Activated CD4-positive, alpha-beta T cell treated with anti-CD3 and anti-CD28 coated beads, Interleukin-2, amount 50 U/mL, for 16 hours (primary cell): ENCODE measurements at places on chromosomes 2 and 18.

- no peak for DNase-seq
Measured at GRCh38 chr18:61474341-61474740, 141.1 kb downstream of the CDH20 start.

DNA sequence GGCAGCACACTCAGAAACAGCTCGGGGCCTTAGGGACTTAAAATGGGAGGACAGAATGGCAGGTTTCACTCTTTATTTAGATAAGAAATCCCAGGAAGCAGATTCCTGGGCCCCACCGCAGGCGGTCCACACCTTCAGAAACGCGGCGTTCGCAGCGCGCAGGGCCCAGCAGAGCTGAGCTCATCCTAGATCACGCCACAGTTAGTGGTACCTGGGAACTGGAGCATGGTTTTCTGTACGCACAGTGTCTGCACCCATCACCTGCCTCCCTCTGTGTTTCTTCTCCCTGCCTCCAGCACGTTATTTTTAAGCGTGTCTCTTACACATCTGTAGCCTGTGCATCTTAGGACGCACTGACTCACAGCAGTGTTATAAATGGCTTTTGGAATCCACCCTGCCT lies 242.1 kb downstream of the ALPK2 start:
- DNase-seq = no peak

- DNase-seq = no peak
Measured at GRCh38 chr2:39304729-39305128, 61.0 kb upstream of the CDKL4 start.

- DNase-seq = no peak
Measured at GRCh38 chr18:48548011-48548771, 9.4 kb downstream of the CTIF start.

GRCh38 chr2:204860274-204860673 lies 315.0 kb downstream of the PARD3B start:
- no peak for DNase-seq

DNA sequence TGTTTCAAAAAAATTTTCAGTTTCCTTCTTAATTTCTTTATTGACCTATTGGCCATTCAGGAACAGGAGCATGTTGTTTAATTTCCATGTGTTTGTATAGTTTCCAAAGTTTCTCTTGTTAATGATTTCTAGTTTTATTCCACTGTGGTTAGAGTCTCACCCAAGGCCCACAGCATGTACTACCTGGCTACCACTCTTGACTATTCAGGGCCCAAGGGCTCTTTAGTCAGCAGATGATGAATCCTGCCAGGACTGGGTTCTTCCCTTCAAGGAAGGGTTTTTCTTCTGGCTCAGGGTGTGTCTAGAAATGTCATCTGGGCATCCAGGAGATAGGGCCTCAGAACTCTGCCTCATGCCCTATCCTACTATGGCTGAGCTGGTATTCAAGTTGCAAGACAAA lies 161.4 kb downstream of the PLCL1 start:
- no peak for DNase-seq

- DNase-seq = no peak
Measured at GRCh38 chr18:49432602-49433001, 27.8 kb downstream of the DYM start.

DNA sequence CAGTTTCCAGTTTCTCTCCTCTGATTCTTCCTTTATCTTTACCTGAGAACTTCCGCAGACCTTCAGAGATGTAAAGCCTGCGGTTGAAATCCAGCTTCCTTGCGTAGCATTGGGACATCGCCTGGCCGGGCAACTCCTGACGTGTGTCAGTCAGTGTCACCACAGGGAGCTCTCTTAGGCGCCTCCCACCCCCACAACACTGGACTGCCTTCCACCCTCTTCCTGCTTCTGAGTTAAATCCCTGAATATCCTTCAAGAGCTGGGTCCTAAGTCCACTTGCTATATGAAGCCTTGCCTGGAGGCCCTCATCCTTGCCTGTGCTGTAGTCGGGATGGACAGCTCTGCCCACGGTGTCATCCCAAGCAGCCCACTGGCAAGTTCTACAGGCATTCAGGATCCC lies 179.4 kb downstream of the SEPTIN10 start:
- DNase-seq = no peak

GRCh38 chr2:48940606-48941005 lies 185.1 kb upstream of the LHCGR start:
- no peak for DNase-seq

- DNase-seq = no peak
Measured at GRCh38 chr18:42743373-42744138, 371.9 kb downstream of the RIT2 start.

DNA sequence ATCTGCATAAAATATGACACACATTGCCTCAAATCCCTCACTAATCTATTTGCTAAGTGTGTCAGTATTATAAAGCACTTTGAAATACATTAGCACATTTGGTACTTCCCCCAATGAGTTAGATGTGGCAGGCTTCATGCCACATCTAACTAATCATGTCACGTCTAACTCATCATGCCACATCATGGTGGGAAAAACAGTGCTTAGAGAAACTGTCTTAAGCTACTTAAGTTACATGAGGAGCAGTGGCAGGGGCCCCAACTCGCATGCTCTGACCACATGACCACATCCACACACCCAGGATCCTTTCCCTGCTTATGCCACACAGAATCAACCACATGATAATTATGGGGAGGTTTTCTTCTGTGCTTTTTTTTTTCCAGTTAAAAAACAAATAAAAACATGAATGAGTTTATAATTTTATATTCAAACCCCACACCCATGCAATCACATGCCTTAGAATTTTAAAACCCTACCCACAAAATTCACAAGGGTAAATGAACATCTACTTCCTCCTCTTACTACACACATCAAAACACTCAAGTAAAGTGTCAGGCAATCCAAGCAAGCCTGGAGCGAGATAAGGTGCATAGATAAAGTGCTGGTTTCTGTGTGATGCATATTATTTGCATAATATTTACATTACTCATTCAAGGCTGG lies 1.6 kb downstream of the ABCA12 start:
- peak; percentile 10 for DNase-seq

DNA sequence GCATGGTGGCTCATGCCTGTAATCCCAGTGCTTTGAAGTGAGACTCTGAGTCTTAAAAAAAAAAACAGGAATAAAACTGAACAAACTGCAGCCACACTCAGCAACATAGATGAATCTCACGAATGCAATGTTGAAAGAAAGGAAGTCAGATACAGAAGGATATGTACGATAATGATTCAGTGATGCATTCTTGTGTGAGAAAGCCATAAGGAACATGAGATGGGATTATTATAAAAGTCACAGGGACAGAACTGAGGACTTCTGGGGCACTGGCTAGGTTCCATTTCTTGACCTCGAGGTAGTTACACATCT lies 56.9 kb upstream of the SMAD2 start:
- no peak for DNase-seq

DNA sequence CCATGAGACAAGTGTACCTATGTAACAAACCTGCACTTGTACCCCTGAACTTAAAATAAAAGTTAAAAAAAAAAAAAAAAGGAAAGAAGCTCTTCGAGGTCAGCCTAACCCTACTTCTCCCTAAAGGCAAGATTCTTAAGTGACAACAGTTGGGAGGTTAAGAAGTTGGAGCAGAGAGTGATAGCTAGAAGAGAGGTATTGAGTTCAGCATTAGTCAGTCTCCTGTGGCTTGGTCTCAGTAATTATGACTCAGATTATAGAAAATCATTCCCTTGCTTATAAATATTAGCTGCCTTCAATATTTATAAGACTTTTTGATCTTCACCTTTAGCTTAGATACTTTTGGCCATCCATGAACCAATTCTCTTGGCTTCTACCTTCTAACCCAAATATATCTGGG lies 926.8 kb upstream of the SLC39A10 start:
- no peak for DNase-seq

- no peak for DNase-seq
Measured at GRCh38 chr2:180707175-180707883, 273.1 kb upstream of the UBE2E3 start.

DNA sequence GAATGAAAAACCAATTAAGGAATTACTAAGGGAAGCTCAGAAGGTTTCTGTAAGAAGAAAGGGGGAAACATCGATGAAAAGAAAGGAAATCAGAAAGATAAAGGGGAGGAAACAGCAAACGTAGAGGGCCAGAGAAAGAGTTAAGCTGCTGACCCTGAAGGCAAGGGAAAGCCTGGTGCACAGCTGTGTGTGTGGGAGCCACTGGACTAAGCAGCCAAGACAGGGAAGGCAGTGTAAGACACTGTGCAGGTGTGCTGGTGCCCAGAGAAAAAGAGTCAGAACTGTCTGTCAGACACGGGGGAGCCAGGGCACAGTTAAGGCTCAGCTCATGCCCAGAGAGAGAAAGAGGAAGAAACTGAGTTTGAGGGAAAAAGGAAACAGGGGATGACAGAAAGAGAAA lies 104.0 kb downstream of the HIBCH start:
- DNase-seq = no peak

DNA sequence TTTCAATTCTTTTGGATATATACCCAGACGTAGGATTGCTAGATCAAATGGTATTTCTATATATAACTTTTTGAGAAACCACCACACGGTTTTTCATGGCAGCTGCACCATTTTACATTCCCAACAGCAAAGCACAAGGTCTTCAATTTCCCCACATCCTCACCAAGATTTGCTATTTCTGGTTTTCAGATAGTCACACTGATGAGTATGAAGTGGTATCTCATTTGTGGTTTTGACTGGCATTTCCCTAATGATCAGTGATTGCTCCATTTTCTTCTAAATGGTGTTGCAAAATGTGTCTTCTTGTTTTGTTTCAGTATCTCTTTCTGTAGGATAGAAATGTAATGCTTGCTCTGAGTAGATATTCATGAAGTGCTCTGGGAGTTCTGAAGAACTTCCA lies 52.0 kb downstream of the ANKRD44 start:
- DNase-seq = peak; percentile 71

DNA sequence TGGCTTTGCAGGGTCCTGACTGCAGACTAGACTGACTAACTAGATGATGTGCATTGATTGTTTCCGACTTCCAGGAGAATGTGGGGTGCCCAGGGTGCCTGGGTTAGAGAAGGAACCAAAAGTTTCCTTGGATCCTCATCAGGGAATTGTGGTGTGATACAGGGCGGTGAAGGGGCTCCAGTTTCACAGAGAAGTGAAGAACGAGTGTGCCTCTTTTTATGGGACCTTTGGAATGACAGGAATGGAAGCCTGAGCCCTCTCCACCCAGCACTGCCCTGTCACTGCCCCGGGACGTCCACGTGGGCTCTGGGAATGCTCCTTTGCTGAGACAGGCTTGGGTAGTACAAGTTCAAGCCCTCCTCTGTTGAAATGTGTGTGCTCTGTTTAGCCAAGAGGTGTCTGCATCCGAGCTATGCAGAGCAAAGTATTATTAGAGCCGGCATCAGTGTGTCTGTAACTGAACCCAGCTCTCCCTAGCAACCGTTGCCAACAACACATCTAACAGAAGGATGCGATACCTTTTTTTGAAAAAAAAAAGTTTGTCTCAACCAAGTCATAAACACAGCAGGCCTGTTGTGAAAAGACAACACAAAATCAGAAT lies 183.6 kb downstream of the SMAD7 start:
- peak; percentile 10 for DNase-seq

DNA sequence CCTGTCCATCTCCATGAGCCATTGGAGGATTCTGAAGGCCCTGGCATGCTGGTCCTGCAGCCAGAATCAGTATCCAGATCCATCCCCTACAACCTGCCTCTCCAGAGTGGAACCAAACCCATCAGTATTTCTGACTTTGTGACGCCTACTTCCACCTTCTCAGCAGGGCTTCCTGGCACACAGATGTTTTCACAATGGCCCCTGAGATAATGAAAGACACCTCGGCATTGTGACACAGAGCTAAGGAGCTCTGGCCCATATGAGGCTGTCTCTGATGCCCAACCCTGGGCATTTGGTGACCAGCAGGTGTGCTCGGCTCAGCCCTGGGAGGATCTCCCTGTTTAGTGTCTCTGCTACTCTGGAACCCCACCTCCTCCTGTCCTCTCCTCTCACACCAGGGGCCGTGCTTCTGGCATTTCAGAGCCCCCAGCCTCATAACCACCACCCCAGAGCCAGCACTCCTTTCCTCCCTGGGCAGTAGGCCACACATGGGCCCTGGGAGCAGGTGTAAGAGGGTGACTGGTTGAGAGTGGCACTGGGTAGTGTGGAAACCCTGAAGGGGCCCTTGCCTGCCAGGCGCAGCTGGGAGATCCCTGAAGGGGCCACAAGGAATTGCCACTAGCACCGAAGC lies 38.2 kb downstream of the FOSL2 start:
- no peak for DNase-seq

GRCh38 chr2:70698847-70699246 lies 69.2 kb downstream of the ADD2 start:
- no peak for DNase-seq

- DNase-seq = no peak
Measured at GRCh38 chr2:149473521-149473920, 114.1 kb downstream of the MMADHC start.

DNA sequence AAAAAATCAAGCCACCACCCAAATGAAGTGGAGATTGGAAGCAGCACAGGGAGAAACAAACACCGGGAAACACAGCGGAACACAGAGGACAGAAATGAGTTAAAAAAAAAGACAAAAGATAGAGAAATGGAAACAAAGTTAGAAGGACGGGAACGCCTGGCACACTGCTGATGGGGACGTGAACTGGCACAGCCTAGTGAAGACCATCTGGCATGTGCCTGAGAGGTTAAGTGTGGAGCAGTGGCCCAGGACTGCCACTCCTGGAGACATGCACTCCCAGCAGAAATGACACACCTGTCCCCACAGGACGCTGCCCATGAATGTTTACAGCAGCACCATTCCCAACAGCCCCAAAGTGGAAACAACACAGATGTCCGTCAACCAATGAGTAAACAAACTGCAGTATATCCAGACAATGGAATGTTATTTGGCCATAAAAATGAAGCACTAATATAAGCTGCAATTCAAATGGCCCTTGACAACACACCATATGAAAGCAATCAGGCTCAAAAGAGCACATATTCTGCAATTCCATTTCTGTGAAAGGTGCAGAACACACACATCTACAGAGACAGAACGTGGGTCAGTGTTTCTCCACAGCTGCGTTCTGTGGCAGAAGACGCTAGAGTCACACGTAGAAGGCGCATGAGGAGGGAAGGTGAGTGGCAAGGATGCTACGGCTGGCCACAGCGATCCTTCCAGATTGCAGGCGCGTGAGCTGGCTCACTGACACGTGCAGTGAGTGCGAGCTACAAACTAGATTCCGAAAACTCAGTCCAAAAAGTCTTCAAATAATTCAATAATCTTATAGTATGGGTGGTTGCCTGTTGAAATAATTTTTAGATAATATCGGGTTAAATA lies 24.6 kb downstream of the THAP4 start:
- DNase-seq = no peak

DNA sequence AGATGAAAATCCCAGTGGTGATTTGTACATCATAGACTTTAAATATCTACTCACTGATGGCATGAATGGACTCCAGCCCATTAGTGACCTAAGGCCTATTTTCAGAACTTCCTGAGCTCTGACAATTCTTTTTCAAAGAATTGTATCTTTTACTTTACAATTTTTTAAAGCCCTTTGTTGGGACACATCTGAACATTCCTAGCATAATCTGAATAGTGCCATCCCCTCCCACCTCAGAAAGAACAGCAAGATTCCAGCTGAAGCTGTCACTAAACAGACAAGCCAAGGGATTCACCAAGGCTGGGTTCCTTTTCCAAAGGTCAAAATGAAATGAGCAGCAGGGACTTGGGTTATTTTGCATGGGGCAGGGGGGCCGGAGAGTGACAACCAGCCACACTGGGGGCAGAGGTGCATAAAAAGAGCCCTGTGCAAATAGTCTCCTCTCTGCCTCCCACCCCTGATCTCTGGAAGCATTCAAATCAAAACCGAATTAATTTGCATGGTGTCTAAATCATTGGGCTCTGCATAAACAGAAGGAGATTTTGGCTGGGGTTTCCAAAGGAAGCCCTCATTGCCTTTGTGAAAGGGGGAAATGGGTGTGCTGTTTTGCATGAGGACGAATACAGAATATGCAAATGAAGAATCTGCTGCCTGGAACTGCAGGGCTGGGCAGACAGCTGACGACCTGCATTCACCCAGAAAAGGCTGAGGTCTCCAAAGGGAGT lies 17.2 kb downstream of the EPHA4 start:
- no peak for DNase-seq
